ENCODE measurements at places on chromosomes 12 and 14.

DNA sequence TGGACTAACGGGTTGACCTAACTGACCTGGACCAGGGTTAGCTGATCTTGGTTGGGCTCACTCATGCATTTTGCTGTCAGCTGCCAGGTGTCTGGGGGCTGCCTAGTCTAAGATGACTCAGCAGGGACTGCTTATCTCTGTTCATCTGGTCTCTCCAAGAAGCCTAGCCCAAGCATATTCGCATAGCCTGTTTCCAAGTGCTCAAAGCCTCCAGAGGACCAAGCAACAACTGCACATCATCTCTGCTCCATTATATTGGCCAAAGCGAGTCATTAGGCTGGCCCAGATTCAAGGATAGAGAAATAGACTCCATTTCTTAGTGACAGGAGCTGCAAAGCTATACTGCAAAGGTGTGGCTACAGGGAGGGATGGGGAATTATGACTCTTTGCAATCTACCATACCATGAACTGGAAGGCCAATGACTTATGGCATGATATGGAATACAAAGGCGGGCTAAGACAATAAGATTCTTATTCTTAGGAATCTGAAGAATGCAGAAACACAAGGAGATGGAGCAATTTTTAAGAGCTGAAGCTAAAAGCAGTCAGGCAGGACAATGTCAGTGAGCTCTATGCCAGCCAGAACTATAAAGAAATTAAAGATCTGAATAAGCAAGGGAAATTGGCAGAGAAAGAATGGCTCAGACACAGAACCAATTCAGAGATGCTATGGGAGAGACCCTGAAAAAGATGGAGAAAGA lies 194.6 kb upstream of the FSCB start:
- no peak for DNase-seq

DNA sequence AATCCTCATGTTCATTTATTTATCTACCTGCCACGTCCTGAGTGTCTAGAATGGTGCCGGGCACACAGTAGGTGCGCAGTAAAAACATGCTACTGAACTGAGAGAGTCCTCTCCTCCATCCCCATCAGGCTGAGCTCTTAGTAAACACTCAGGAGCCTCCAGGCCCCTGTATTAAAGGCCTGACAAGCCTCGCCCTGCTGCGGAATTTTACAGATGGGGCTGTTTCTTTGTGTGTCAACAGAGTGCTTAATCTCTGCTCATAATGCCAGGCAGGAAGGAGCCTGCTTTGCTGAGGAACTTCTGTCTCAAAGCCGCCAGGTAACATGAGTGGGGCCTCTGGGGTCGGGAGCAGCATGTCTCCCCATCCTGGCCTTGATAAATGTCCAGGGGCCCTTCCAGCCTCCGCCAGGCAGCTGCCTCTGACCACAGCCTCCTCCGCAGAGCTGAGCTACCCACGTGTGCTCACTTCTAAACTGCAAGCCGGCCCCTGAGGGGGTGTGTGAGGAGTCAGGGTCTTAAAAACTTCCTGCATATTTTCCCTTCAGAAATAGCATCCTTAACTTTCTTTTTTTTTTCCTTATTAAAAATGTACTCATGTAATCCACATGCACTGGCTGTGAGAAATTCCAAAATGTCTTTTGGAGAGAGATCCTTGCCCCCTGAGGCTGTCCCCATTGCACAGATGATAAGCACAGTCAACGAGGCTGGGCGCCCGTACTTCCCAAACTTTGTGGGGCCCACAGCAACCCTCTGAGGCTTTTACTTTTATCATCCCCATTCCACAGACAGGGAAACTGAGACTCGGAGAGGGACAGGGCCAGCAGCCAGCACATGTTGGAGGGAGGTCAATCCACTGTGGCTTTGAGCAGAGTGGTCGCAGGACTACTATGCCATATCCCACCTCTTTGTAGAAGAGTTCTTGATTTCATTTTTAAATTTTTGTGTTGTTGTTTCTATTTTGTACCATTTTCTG lies 116.0 kb upstream of the NCOR2 start:
- no peak for DNase-seq

DNA sequence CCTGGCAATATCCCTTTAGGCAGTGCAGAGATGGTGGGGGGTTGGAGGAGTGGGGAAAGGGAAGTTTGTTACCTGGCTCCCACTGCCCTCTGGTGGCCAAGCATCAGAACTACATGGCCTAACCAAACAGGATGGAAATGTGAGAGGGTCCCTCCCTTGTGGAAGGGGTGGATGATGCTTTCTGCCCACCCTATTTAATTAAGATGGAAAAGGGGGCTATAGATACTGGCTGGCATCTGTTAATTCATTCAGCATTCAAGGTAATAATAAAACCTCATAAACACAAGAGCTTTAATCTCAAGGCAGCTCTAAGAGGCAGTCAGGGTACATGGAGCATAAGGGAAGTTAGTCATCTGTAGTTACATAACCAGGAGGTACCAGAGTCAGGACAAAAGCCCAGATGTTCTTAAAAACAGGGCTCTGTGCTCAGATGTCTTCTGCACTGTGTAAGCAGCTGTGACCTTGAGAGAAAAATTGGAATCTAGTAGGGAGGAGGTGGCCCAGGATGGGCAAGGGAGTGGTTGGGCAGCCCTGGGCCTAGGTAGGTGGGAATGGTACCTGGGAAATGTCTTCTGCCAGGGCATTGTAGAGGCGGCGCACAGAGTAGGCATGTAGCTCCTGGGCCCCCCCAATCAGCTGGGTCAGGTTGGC lies 4.6 kb downstream of the AP1G2 start:
- DNase-seq: no peak

GRCh38 chr14:27739657-27740156 lies 1026.9 kb upstream of the FOXG1 start:
- peak; percentile 8 for DNase-seq

DNA sequence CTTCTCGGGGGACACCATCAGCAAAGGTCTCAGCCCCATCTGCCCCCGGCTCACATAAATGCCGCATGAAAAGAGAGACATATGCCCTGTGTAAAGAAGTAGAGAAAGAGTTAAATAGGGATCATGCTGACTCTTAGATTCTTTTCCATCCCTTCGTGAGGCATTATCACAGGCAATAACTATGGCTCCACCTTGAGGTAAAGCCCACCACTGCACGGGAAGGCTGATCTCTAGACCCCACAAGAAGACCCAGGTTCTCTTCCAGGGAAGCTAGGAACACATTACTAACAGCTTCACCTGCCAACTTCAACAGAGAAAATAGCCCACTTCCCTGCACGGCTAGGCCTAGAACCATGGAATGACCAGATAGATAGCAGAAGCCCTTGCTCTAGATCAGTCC lies 14.1 kb upstream of the NOP2 start:
- DNase-seq: no peak

DNA sequence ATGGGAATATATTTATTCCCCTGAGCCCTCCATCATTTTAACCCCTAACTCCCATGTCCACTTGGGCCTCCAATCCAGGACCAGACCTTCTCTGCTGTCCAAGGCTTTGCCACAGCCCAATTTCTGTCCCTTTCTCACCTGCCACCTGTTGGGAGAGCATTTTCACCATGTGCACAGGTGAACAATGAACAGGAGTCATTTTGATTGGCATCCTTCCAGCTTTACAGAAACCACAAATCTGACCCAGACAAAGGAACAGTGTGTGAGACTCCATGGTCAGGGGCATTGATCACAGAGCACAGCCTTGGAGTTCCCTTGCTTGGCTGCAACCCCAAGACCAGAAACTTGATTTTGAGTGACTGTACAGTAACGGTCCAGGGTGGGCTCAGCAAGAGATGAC lies 91.9 kb downstream of the CRACR2A start:
- no peak for DNase-seq

DNA sequence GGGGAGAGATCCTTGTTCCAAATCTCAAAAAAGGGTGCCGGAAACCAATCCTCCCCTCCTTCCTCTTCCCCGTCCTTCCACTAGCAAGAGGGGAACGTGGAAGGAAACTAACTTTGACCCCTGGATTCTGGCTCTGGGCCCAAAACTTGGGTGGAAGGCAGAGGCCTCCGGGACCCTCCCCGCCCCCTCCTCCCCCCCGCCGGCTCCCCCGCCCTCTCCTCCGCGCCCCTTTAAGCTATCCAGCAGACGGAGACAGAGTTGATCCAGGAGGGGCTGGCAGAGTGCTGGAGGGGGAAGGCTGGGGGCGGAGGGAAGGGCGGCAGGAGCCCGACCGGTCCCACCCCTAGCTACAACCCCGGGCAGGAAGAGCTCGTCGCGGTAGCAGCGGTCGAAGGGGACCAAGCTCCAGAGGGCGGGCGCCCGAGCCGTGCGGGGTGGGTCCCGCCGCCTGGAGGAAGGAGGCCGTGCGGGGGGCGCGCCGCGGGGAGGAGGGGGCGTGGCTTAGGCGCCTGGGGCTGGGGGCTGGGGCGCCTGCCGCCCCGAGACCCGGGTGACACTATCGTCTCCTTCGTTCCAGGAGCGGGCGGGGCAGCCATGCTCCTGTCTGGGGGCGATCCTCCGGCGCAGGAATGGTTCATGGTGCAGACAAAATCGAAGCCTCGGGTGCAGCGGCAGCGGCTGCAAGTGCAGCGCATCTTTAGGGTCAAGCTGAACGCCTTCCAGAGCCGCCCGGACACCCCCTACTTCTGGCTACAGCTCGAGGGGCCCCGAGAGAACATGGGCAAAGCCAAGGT lies at the start of gene NYNRIN:
TSS of gene NYNRIN (plus strand) at position 351 of the 794 bp plus-strand sequence. CDS start at position 595, 244 bp downstream.
- no peak for DNase-seq

DNA sequence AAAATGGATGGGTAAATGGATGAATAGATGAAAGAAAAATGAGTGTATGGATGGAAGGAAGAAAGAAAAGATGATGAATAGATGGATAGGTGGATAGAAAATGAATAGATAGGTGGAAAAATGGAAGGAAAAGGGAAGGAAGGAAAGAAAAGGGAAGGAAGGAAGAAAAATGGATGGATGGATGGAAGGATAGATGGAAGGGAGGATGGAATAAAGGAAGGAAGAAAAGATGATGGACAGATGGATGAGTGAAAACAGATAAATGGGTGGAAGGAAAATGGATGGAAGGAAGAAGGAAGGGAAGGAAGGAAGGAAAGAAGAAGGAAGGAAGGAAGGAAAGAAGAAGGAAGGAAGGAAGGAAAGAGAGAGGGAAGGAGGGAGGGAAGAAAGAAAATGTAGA lies 107.4 kb downstream of the DICER1 start:
- no peak for DNase-seq

DNA sequence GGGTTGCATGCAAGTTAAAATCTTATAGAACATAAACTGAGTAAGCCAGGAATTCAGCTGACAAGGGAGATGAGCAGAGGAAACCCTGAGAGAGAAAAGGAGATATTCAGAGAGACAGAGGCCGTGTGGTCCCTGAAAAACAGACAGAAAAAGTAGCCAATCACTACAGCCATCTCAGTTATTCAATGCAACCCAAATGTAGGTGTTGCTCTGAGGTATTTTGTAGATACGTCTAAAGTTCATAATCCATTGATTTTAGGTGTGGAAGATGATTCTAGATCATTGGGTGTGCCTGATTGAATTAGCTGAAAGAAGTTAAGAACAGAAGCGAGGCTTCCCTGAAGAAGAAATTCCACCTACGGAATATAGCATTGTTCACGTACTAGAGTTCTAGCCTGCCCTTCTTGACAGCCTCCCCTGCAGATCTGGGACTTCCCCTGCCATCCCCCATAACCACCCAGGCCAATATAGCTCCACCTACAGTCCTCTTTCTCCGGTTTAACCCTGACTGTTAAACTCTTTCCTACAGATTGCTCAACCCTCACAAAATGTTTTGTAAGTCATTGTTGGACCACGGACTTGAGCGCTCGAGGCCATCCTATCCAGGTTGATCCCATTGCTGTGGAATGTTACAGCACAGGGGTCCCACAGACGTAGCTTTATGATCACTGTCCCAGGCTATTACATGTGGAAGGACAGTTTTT lies 21.7 kb downstream of the AICDA start:
- no peak for DNase-seq

DNA sequence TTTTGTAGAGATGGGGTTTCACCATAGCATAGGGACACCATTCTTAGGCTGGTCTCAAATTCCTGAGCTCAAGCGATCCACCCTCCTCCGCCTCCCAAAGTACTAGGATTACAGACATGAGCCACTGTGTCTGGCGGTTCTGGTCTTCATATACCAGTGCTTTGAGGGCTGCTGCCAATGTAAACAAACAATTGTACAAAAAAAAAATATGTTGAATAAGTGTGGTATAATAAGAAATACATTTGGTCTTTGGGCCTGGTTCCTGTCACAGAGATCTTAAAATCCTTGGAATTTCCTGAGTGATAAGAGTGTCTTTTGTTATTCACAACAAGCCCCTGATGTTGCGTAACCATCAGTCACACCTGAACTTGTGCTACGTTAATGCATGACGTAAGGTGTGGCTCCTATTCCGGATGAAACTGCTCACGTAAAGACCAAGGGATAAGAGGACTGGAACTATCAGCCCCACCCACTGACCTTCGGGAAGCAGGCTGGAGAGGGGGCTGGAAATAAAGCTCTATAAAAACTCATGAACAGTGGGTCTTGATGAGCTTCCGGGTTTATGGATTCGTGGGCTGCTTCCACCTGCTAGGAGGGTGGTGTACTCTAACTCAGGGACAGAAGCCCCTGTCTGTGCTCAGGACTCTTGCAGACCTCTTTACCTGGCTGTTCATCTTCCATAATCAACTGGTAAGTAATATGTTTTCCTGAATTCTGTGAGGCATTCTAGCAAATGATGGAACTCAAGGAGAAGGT lies 16.5 kb upstream of the RIMKLB start:
- DNase-seq: no peak

DNA sequence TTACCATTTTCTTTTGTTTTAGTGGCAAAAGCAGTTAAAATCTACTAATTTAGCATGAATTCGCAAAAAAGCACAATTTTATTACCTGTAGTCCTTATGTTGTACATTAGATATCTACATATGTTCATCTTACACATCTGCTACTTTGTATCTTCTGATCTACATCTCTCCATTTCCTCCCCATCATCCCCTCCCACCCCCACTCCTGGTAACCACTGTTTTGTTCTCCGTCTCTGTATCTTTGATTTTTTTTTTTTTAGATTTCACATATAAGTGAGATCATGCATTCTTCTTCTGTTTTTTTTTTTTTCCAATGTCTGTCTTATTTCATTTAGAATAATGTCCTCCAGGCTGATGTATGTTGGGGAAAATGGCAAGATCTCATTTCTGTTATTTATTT lies 922.7 kb downstream of the VRK1 start:
- DNase-seq: no peak

DNA sequence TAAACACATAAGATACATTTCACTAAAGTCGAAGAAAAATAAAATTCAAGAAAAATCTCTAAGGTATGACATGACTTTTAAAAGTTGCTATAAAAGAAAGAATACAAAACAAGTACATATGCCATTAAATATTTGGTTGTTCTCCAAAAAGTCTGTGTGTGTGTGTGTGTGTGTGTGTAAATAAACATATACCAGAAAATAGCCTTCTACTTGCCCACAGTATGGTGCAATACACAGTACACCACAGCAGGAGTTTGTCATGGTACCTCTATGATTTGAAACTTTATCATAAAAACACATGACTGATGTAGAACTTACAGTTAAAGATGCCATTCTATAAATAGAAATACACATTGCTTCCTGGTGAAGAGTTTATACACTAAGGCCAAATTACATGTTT lies 692.7 kb upstream of the MGAT4C start:
- no peak for DNase-seq
